D721Med (cell line): ENCODE measurements at places on chromosomes 2 and 18.

- DNase-seq, result no peak
Measured at GRCh38 chr18:808086-808485, 4.0 kb downstream of the YES1 start.

DNA sequence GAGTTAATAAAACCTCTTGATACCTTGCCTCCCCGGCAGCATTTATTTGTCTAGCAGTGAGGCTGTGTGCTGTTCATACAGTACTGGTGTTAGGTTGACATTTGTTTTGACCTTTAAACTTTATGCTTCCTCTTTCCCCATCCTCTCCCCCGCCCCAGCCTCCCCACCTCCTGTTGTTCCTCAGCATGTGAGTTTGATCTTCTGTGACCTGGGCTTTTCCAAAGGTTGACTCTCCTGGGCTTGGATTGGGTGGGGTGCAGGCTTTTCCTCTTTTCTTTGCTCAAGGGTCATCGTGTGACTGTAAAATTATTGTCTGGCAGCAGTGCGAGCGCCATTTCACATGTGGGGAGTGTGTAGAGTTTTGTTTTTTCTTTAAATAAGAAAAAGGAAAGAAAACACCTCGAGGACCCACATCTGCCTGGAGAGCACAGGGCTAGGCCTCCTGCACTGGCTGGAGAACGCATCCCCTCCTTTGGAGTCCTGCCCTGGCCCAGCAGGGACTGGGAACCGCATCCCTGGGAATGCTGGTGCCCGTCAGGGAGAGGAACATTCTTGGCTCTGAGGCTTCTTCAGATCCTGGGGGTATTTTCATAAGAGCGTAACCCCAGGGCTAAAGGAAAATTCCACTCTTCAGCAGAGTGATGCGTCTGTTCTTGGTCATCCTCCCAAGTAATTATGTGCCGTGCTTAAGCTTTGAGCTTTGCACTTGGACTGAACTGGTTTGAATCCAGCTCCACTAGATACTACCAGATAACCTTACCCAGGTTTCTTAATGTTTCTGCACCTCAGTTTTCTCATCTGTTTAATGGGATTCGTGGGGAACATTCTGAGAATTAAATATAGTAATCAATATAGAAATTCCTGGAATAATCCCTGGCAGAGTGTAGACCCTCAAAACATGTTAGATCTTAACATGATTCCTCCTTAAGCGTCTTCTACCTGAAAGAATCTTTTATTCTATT, 91.5 kb downstream of the SETBP1 start:
- DNase-seq, result no peak

DNA sequence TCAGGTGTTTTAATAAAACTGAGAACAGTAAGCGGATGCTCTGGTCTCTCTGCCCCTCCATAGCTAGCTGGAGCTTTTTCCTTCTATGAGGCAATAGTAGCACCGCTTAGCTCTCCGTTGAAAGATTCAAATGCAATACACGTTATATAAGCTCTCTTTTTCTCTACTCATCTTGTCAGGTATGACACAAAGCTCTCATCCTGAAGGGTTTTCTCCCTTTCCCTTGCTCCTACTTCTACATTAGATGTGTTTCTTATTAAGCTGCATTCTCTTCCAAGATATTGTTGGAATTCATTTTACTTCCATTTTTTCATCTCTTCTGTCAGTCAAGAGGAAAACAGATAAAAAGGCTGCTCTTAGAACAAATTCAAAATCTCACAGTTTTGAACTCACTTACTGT, 434.6 kb upstream of the DDX18 start:
- no peak for DNase-seq

DNA sequence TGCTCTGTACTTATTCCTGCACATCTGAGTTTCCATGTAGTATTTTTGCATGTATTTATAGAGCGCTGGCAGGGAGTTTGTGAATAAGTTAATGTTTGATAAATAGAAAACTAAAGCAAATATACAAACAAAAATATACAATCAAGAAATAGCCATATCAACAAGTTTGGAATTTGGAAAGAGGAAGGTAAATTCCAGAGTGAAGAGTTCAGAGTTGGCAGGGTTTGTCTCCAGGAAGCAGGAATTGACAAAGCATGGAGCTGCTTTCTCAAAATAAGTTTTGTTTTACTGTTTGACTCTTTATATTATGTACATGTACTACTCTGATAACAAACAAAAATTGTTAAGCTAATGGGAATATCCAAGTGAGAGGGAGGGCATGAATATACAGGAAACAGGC, 80.3 kb downstream of the SPOPL start:
- no peak for DNase-seq

- no peak for DNase-seq
Measured at GRCh38 chr2:28681158-28681571, 70.5 kb upstream of the PPP1CB start.
